ENCODE measurements at places on chromosomes 12 and 14.

- no peak for DNase-seq
These were observed 227.7 kb downstream of the SLC16A7 start for GRCh38 chr12:59823567-59823966.

DNA sequence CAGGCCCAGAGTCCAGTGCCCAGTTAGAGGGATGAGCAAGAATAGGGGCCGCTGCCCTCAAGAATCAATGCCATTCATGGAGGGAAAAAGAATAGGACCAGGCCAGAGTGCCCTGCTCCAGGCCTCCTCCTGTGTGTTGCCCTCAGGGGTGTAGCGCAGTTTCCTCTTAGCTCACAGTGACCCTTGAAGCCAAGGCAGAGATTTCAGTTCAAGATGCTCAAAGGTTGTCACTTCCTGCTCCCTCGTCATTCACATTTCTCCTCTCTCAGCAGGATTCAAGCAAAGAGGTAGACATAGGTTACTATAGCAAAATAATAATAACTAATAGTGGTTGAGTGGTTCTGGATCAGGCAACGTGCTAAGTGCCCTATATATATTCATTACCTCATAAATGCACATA is 55.1 kb upstream of the PELI2 start:
- DNase-seq = no peak

GRCh38 chr12:39028382-39028781 is 123.0 kb upstream of the CPNE8 start:
- no peak for DNase-seq

DNA sequence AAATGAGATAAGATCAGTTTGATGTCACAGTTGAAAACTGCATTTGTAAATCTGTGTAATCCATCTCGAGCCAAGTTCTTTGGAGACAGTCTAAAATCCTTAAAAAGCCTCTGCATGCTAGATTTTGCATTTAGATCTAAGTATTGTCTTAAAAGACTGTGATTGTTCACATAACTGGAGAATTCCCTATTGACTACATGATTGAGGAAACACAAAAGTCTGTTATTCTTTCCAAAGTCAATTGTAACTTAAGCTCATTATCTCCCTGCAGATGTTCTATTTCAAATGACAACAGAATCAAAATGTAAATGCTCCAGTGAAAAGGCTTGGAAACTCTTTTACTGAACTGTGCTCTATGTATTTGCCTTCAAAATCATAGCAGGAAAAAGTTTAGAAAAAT is 77.8 kb downstream of the MYF5 start:
- DNase-seq = no peak

DNA sequence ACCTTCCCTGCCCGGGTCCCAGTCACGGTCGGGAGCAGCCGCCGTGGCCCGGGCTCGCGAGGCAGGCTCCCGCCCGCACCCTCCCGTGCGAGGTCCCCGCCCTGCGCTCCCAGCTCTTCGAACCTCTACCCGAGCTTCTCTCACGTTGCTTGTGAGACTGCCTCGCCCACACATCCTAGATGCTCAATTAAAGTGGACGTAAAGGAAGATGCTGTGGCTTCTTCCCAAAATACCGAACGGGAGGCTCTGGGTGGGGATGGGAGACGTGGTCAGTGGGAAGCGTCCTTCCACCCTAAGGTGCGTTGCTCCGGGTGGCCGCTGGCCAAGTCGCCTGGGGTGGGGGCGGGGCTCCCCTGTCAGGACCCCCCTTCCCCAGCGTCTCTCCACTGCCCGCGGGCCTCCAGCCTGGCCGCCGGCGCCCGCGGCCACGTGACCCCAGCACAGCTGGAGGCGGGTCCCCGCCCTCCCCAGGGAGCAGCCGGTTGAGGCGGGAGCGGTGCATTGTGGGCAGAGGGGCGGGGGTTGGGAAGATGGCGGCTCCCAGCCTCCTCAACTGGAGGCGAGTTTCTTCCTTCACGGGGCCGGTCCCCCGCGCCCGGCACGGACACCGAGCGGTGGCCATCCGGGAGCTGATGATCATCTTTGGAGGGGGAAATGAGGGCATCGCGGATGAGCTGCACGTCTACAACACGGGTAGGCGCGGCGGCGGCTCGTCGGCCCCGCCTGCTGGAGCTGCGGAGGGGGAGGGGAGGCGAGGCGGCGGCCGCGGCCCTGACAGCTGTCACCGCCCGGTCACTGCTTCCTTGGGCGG is at the start of gene HCFC2:
HCFC2 (plus strand) TSS at position 501 of the 811 bp plus-strand sequence; CDS start at position 531, 30 bp downstream.
- DNase-seq = peak; percentile 95

DNA sequence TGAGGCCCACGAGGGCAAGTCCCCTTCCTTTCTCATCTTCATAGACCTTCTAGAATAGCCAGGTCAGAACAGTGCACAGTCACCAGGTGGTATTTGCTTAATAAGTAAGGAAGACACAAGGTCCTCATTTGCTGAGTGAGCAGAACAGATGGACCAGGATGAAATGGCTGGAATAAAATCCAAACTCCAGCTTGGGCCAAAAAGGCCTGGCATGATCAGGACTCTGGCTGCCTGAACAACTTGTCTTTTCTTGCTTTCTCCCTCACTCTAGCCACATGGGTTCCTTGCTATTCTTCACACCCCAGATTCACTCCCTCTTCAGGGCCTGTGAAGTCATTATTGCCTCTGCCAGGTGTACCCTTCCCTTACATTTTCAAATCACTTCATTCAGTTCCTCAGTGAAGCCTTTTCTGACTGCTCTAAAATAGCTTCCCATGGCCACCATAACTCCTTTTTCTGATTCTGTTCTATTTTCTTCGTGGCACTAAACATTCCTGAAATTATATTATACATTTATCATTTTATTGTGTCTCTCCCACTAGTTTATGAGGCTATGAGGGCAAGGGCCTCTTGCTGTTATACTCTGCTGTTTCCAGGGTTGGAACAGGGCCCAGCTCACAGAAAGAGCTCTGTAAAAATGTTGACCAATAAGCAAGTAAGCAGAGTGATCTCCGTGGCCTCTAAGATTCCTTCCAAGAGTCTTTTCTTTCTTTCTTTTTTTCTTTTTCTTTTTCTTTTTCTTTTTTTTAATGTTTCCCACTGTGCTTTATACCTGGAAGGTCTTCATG is 150.8 kb downstream of the TTC8 start:
- no peak for DNase-seq

GRCh38 chr12:49188201-49188915 is 522 bp downstream of the TUBA1A start:
- peak; percentile 86 for DNase-seq

DNA sequence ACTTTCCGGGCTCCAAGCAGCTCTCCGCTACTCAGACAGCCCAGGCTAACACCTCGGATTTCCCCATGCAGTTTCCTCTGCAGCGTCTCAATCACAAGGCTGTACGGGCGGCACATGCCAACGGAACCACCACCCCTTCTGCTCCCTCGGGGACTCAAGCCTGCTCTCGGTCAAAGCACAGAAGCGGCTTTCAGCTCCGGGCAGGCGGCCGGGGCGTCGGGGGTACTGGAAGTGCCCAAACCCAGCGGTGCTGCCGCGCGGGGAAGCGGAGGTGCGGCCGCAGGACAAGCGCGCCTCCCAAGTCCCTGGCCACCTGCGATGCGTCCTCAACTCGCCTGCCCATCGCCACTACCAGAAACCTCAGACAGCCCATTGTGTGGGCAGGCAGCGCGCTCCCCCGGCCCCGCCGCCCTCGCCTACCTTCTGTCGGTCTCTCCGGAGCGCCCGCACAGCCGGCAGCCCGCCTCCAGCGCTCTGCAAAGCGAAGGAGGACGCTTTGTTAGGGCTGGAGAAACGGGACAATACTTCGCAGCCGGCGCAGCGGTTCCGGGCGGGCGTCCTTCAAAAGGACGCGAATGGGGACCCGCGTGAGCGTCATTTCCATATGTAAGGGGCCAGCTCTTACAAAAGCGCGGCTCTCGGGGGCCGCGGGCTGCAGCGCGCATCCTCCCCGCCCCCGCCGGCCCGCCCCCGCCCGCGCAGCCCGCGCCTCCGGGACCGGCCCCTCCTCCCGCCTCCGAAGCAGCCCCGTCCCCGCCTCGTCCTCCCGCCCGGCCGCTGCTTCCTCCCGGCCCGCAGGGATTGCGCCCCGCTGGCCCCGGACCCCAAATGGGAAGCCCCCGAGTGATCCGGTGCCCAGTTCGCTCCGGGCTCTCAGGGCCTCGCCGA is 674 bp downstream of the NIN start:
- peak; percentile 76 for DNase-seq

- no peak for DNase-seq
These were observed 1.2 kb downstream of the PTPRQ start for GRCh38 chr12:80445083-80445793.

GRCh38 chr12:55908726-55909512 is 18.8 kb downstream of the PYM1 start:
- no peak for DNase-seq

GRCh38 chr14:61537563-61538463 is 157.5 kb upstream of the HIF1A start:
- peak; percentile 69 for DNase-seq

GRCh38 chr14:91317381-91318308 is 73.1 kb upstream of the GPR68 start:
- DNase-seq = peak; percentile 64

GRCh38 chr14:54715239-54715638 is 148.3 kb downstream of the SAMD4A start:
- DNase-seq = peak; percentile 47

GRCh38 chr12:84793558-84794367 is 118.8 kb downstream of the SLC6A15 start:
- DNase-seq = no peak

DNA sequence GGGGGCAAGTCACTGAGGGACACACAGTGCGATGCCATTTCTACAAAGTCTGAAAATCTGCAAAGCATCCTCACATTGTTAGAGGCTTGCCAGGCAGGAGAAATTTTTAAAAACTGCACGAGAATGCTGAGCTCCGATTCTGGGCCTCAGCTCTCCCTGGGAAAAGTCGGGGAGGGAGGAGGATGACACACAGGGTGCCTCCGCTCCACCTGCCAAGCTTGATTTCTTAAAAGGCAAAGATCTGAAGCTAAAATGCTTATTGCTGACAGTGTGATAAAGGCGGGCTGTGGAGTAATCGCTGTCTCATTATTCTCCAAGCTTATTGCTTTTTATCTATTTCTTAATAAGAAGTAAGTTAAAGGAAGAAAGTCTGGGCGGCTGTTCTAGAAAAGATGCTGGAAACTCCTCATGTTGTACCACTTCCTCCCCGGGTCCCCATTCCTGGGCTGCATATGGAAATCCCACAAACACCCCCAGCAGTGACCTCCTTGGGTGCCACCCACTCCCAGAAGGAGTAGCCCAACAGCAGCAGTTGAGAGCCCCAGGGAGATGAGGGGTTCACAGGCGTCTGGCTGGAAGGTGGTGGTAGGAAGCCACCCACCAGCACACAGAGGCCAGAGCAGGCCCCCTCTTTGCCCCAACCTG is 55.0 kb downstream of the CCDC85C start:
- DNase-seq = peak; percentile 58

DNA sequence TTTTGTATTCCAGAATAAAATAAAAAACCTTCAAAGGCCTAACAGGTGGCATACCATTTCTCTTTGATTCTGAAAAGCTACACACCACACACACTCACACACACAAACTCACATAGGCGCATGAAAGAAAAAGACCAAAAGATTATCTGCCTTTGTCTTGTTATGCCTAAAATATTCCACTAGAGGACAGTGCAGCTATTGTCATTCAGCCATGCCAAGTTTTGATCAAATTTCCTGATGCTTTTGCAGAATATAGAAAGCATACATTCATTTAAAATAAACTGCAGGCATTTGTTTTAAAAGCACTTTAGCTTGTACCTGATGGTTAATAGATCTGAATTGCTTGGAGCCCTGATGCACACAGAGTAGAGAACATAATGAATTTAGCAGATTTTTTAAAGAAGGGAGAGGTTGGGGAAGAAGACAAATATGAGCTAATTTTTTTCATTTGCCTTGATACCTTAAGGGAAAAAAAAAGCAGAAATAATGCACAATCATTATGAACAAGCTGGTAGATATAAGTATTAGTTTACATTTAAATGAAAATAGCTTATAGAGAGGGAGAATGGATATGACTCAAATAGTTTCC is 1766.9 kb upstream of the SEL1L start:
- DNase-seq = peak; percentile 54

DNA sequence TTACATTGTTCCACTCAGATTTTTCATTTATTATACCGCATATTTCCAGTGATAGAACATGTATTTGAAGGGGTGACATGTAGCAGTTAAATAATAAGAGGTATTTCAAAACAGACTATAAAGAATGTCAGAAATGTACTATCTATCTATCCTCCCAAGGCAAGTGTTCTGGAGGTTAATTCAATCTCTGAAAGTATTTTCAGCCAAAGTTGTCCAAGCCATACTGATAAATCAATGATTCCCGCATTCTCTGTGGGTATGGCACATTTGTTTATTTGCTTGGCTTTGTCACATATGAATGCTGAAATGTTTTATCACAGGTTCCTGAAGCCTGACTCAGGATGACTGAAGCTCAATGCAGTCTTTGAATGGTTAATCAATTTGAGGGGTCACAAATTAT is 35.8 kb downstream of the KCNH5 start:
- DNase-seq = no peak

DNA sequence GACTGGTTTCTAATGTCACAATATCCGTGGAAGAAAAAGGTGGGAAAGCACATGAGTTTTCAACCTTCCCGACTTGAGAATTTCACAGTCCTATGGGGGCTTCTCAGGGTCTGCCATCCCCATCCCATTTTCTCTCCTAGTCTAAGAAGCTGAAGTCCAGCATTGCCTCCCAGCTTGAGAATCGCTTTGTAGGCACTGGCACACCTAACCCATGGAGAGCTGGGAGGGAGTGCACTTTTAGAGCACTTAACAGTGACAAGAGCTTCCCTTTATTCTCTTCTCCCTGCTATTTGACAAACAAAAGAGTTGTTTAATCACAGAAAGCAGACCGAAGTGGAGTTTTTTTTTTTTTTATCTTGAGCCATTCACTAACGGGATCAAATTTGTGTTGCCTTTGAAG is 22.8 kb upstream of the SRRM4 start:
- DNase-seq = no peak

DNA sequence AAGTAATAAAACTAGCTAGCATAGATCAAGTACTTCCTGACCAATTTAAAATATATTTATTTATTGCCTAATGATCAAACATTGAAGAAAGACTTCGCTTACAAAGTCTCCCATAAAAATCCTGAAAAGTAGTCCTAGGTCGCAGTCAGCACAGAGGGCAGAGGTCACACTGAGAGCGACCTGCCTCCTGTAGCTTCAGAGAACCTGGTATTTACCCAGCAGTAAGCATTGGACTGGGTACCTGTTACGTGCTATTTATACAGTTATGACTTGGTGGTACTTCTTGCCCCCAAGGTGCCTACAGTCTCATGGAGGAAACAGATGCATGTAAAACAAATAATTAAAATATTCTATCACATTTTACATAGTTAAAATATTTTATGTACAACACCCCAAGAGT is 274.1 kb upstream of the G2E3 start:
- DNase-seq = no peak

- DNase-seq = no peak
These were observed 336.4 kb downstream of the PCNX1 start for GRCh38 chr14:71243697-71244096.

GRCh38 chr14:77024171-77024691 is 4.3 kb downstream of the IRF2BPL start:
- peak; percentile 16 for DNase-seq

- no peak for DNase-seq
These were observed 42.2 kb downstream of the PTPRO start for GRCh38 chr12:15364221-15365160.

GRCh38 chr12:118356809-118357256 is 15.9 kb downstream of the TAOK3 start:
- DNase-seq = peak; percentile 74

GRCh38 chr14:43361751-43362150 is 1145.3 kb downstream of the FSCB start:
- DNase-seq = no peak

Measured in suppressor macrophage treated with lipopolysaccharide for 1 hour (primary cell).